SK-N-SH (cell line): ENCODE measurements at places on chromosomes 3 and 15. TPM values are rescaled to one million over a fixed set of nuclear protein-coding genes. Genes with fewer than 3 reads are reported as not detected.

The THPO gene
- polyA plus RNA-seq = 0.07 and 0.21 TPM in 2 replicates

The CEP97 gene
- 1.3 and 1.5 TPM in 2 replicates for polyA plus RNA-seq

The GPR15 gene
- not detected in 2 replicates for polyA plus RNA-seq

- H3K4me3 ChIP-seq = no peak overlapping the region
- DNase-seq = no peak
- H3K27ac ChIP-seq = no peak overlapping the region
- no peaks in the 10 kb centered on the region for H3K27me3 ChIP-seq
- H3K36me3 ChIP-seq = no peaks in the 10 kb centered on the region
- H3K4me1 ChIP-seq = no peaks in the 10 kb centered on the region
Observed at GRCh38 chr3:38585791-38586420, 63.6 kb downstream of the SCN5A start.

- H3K4me1 ChIP-seq = peaks cover 19% of the 10 kb centered on the region
- H3K4me3 ChIP-seq = no peak overlapping the region; the same call in 1 of the 2 replicates
- peak; percentile 45 for DNase-seq
- no peaks in the 10 kb centered on the region for H3K36me3 ChIP-seq
- no peak overlapping the region for H3K27ac ChIP-seq
Observed at GRCh38 chr15:91855684-91856489, 2.4 kb downstream of the SLCO3A1 start.

DNA sequence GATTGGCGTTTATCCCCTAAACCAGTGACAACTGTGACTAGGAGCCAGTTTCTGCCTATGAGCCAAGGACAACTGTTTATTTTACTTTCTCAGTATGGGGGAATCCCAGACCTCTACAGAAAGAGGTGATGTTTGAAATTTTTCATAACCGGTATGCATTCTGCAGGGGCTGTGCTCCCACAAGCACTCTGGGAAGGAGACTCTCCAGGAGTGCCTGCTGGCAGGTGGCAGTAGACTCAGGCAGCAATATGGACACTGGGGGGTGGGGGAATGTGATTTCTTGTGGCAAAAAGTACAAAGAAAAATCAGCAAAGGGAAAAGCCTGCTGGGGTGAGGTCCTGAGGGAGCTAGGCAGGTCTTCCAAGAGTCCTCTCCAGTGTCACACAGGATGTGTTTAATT lies 5.9 kb downstream of the TGM4 start:
- H3K4me1 ChIP-seq = peaks cover 5% of the 10 kb centered on the region; the same call in 1 of the 2 replicates
- H3K36me3 ChIP-seq = no peaks in the 10 kb centered on the region
- H3K27ac ChIP-seq = no peak overlapping the region
- H3K27me3 ChIP-seq = no peaks in the 10 kb centered on the region

- DNase-seq = no peak
- no peak overlapping the region for H3K4me3 ChIP-seq
- H3K36me3 ChIP-seq = no peaks in the 10 kb centered on the region
- H3K4me1 ChIP-seq = no peaks in the 10 kb centered on the region
Observed at GRCh38 chr3:53215816-53216215, 40.0 kb downstream of the TKT start.
